ENCODE measurements at places on chromosomes 7 and 10. TPM values are rescaled to one million over a fixed set of nuclear protein-coding genes. Genes with fewer than 3 reads are reported as not detected.

DNA sequence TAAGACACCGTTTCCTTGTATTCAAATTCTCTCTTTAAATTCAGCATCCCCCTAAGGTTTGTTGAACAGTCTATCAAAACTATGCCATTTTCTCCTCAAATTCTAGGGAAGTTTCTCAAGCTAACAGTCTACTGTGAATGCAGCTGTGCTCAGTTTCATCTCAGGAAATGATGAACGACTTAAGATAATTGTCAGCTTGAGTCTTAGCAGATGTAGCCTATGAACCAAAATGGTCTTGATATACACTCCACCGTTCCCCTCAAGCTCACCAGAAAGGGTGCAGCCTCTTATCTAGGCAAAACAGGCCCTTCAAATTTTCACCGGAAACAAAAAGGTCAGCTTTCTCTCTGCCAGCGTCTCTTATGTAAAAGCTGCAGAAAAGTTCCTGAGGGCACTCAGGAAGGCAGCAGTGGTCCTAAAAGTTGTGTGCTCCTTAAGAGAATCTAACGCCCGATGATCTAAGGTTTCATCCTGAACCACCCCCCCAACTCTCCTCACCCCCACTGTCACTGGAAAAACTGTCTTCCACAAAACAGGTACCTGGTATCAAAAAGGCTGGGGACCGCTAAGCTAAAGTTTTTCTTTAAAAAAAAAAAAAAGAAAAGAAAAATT is 2.1 kb downstream of the DNAJC9 start:
- no peak for DNase-seq

GRCh38 chr10:75019370-75019769 is 92.1 kb upstream of the SAMD8 start:
- no peak for DNase-seq

DNA sequence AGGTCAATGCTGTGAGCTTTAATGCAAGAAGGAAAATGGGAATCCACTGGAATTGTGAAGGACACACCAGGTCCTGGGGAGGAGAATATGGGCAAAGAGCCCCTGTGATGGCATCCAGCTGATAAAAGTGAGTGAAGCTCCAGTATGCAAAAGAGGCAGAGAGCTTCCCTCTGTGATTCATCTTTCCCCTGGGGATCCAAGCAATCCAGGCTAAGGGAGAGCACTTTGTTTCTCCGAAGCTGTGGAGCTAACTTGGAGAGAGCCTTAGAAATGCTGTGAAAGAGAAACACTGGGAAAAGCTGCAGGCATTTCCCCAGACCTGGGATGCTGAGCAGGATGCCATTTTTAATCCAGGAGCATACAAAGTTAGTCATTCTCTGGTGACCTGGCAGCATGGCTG is 489.5 kb downstream of the SH2D4B start:
- DNase-seq = no peak

DNA sequence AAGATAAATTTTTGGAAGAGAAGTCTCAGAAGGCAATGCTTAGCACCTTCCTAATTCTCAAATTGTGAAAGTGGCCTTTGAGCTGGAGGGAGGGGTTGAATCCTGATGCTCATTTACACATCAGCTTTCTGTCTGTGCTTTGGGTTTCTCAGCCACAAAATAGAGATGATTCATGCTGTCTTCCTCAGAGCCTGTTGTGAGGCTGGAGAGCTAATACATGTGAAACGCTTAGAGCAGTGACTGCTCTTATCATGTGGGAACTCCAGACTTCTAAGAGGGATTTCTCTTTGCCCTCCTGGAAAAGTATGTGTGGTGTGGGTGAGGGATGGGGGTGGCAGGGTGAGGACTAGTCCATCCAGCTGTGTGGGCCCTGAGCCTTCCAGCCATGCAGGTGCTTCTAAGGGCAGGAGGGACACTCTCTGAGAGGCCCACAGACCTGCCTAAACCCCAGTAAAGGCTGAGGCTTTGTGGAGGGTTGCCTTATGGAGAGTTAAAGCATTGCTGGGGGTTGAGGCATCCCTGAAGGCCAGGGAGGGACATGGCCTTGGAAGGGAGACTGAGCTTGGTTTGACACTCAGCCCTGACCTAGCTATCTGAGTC is 4.8 kb upstream of the EVX1 start:
- DNase-seq = peak; percentile 86

Gene AZGP1
- total RNA-seq = 0.74 TPM
